ENCODE measurements at places on chromosomes 2 and 18. TPM values are rescaled to one million over a fixed set of nuclear protein-coding genes. Genes with fewer than 3 reads are reported as not detected.

DNA sequence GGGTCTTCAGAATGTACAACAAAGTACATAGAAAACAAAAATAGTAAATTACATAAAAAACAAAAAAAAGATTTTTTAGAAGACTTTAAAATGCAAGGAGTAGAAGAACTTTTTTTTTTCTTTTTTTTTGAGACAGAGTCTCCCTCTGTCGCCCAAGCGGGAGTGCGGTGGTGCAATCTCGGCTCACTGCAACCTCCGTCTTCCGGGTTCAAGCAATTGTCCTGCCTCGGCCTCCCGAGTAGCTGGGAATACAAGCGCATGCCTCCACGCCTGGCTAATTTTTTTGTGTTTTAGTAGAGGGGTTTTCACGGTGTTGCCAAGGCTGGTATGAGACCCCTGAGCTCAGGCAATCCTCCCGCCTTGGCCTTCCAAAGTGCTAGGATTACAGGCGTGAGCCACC, 104.5 kb upstream of the ZC3H15 start:
- H3K4me1 ChIP-seq: no peaks in the 10 kb centered on the region
- H3K36me3 ChIP-seq: peaks cover 8% of the 10 kb centered on the region
- H3K27ac ChIP-seq: no peak overlapping the region
- DNase-seq: no peak

Gene MBP
- 82.6 TPM for total RNA-seq

DNA sequence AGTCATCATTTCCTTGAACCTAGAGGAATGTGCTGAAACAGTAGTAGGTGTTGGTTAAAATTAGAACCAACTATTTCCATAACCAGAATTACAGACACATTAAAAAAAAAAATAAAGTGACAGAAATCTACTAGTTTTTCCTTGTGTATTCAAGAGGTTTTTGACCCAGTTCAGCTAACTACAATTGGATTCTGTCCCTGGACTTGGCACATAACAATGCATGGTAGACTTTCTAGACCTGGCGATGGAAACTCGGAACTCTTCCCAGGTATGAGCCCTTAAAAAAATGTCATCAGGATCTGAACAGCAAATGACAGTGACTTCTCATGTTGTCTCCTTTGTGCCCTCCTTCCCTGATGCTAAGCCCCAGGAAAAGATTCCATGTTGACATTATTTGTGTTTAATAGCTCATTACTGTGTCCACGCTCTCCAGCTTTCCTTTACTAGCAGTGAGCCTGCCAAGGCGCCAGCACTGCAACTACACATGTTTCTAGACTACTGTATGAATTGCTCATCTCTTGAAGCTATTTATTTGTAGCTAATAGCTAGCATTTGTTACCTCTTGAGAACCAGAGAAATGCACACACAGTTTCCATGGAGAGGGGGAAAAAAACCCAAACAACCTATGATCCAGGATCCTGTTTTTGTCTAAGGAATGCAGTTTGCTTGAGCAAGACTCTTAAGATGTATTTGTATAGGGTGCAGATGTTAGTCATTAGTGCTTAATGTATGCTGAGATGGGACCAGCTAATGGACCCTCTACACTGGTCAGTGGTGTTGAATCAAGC, 148.5 kb downstream of the FMNL2 start:
- H3K27ac ChIP-seq: no peak overlapping the region
- no peak overlapping the region for H3K4me3 ChIP-seq
- no peaks in the 10 kb centered on the region for H3K36me3 ChIP-seq
- H3K27me3 ChIP-seq: peaks cover 5% of the 10 kb centered on the region

- no peak overlapping the region for H3K27ac ChIP-seq
- H3K4me3 ChIP-seq: no peak overlapping the region
- no peaks in the 10 kb centered on the region for H3K36me3 ChIP-seq
- peaks cover 5% of the 10 kb centered on the region for H3K4me1 ChIP-seq
These were observed 678.3 kb downstream of the CBLN2 start for GRCh38 chr18:71865888-71866287.

DNA sequence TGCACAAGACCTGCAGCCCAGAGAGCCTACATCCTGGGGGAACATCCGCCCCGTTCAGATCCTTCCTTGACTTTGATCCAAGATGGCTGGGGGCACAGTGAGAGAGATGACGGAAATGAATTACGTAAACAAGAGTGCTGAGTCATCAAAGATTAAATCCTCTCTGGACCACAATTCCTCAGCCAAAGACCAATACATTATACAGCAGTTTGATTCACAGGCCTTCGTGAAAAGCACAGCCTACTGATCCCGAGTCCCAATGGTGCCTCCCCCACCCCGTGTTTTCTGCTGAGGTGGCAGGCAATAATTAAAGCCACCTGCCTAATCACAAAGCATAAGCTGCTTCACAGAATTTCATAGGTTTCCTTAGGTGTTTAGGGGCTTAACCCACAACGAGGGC, 43.0 kb downstream of the MYO5B start:
- no peaks in the 10 kb centered on the region for H3K4me1 ChIP-seq
- DNase-seq: no peak
- H3K4me3 ChIP-seq: no peak overlapping the region
- H3K27me3 ChIP-seq: no peaks in the 10 kb centered on the region

DNA sequence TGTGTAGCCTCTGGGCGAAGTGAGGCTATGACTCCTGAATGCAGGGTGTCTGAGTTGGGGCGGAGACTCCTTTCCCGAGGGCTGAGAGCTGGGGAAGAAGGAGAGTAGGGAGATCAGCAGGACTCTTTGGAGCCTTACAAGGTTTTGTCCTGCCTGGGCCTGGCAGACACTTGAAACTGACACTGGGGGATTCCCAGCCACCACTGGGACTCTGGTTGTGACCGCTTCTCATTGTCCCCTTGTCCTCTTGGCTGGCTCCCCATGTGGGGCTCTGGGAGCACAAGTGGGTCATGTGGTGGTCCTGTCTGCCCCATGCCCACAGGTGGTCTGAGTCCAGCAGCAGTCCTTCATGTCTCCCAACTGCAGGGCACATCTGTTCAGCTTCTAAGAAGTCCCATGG, 78.2 kb upstream of the MGAT4A start:
- DNase-seq: no peak
- H3K36me3 ChIP-seq: no peaks in the 10 kb centered on the region
- peaks cover 43% of the 10 kb centered on the region for H3K4me1 ChIP-seq
- no peak overlapping the region for H3K4me3 ChIP-seq
- H3K27me3 ChIP-seq: peaks cover 3% of the 10 kb centered on the region
- no peak overlapping the region for H3K27ac ChIP-seq

Gene SPHKAP
- total RNA-seq: 0.71 TPM

Gene CPSF3
- total RNA-seq: 33.3 TPM

DNA sequence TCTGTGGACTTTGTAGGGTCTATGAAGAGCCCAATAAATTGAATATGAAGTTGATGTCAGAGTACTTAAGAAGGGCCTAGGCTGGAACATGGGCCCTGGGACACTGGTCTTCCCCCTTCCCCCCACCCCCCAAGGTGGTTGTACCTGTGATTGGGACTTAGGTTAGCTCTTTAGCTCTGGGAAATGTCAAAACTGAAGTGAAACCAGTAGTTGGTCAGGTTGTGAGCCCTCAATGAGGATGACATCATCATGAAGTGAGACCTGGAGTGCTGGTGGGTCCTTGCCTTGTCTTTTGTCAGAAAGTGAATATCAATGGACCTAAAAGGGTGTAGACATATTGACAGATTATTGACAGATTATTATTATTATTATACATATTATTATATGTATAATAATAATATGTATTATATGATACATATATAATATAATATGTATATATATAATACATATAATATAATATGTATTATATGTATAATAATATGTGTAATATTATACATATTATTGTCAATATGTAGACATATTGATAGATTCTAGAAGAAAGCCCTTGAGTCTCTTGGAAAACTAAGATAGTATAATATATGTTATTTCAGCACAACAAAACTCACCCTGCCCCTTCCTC, 5.4 kb downstream of the MARS2 start:
- H3K36me3 ChIP-seq: no peaks in the 10 kb centered on the region
- H3K4me1 ChIP-seq: peaks cover 5% of the 10 kb centered on the region
- peaks cover 2% of the 10 kb centered on the region for H3K27me3 ChIP-seq

Gene ARHGAP15
- total RNA-seq: not detected

Gene CGREF1
- total RNA-seq: 1.3 TPM

Gene NAT8
- not detected for total RNA-seq

- H3K27me3 ChIP-seq: no peaks in the 10 kb centered on the region
- H3K4me3 ChIP-seq: no peak overlapping the region
- H3K4me1 ChIP-seq: no peaks in the 10 kb centered on the region
- DNase-seq: no peak
These were observed 267.9 kb downstream of the SOX11 start for GRCh38 chr2:5959836-5960820.

DNA sequence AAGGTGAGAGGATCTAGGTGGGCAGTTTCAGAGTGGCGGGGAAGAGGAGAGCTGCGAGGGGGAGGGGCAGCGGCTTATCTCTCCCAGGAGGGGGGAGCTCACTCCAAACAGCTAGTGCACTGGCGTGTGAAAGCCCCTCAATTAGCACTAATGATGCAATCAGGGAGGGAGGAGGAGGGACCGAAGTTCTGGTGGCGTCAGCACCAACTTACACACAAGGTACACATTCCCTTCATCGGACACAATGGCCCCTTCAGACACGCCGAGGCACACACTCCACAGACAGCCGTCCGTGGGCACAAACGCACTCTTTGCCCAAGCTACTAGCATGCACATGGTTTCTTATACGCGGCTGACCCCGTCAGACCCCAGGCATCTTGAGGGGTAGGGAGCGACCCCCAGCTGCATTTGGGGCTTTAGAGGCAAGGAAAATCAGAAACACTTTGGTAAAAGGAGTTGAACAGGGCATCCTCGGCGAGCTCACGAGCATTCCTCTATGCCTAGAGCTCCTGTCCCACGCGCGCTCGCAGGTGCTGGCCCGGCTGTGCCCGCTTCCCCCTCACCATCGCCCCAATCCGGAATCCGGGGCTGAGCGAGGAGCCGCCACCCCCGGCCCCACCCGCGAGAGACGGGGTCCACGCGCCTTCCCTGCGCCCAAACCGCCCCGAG, 868 bp upstream of the PKDCC start:
- peaks cover 43% of the 10 kb centered on the region for H3K27me3 ChIP-seq
- DNase-seq: peak; percentile 86
- H3K4me3 ChIP-seq: peak overlapping the region; percentile 93

Gene ACVR1C
- total RNA-seq: 0.59 TPM

Gene MERTK
- 2.3 TPM for total RNA-seq

DNA sequence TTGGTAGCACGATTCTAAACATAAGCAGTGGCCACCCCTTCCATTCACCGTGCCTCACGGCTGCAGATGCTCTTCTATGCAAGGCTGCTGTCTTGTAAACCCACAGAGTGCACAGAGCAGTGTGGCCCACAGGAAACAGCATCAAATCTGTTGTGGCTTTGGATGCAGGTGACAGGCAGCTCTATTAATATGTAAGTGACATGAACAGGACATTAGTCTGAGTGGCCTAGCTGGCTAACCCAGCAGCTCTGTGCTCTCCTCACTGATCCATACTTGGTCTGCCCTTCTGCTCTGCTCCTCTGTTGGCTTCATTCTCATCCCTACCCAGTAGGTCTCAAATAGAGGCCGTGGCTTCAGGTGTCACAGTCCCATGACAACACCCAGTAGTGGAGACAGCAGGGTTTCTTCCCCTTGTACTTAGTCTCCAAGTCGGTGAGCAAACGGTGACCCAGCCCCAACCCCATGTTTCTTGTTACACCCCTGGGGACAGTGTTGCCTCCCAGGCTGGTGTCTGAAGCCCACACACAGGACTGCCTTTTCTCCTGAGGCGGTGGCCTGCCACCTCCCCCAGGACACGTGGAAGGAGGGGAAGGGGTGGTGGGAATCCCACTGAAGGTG, 5.8 kb downstream of the SH3RF3 start:
- H3K27me3 ChIP-seq: peaks cover 11% of the 10 kb centered on the region
- H3K4me1 ChIP-seq: peaks cover 18% of the 10 kb centered on the region
- DNase-seq: no peak
- no peaks in the 10 kb centered on the region for H3K36me3 ChIP-seq
- H3K27ac ChIP-seq: no peak overlapping the region
- H3K4me3 ChIP-seq: no peak overlapping the region

GRCh38 chr2:239312741-239313667, 87.8 kb downstream of the HDAC4 start:
- H3K4me3 ChIP-seq: no peak overlapping the region
- H3K4me1 ChIP-seq: peaks cover 53% of the 10 kb centered on the region
- peaks cover 15% of the 10 kb centered on the region for H3K36me3 ChIP-seq
- H3K27me3 ChIP-seq: peaks cover 8% of the 10 kb centered on the region
- DNase-seq: no peak

GRCh38 chr2:38886063-38886462, 3.6 kb upstream of the ARHGEF33 start:
- no peaks in the 10 kb centered on the region for H3K36me3 ChIP-seq
- H3K4me1 ChIP-seq: no peaks in the 10 kb centered on the region
- H3K4me3 ChIP-seq: no peak overlapping the region
- no peak overlapping the region for H3K27ac ChIP-seq
- no peak for DNase-seq

Gene CCDC148
- total RNA-seq: 1.8 TPM

Gene EFHD1
- 0.71 TPM for total RNA-seq

Gene HOXD3
- total RNA-seq: not detected

DNA sequence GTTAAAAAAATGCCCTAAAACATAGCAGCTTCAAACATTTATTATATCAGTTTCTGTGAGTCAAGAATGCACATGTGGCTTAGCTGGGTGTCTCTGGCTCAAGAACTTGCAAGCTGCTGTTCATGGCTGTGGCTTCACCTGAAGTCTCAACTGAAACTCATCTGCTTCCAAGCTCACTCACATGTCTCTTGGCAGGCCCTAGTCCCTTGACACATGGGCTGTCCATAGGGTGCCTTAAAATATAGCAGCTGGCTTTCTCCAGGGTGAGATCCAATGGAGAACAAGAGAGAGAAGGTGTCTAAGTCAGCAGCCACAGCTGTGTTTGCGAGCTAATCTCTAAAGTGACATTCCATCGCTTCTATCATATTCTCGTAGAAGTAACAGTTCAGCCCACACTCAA, 152.8 kb downstream of the DSEL start:
- no peak overlapping the region for H3K4me3 ChIP-seq
- peaks cover 1% of the 10 kb centered on the region for H3K27me3 ChIP-seq
- H3K4me1 ChIP-seq: peaks cover 10% of the 10 kb centered on the region
- no peaks in the 10 kb centered on the region for H3K36me3 ChIP-seq
- no peak overlapping the region for H3K27ac ChIP-seq

DNA sequence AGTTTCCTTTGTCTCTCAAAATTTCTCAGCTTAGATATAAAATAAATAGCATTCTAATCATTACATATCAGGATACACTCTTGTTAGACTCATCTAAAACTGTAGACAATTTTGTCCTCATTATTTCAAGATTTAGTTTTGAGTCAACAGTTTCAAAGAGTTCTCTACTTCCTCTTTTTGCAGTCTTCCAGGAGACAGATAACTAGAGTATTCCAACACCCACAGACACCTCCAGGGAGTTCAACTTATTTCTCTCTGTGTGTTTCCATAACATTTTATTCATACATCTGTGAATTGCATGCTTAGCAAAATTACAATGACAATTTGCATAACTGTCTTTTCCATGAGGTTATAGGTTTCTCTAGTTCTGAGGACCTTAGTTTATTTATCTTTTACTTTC, 166.6 kb upstream of the HNMT start:
- H3K4me3 ChIP-seq: no peak overlapping the region
- H3K4me1 ChIP-seq: no peaks in the 10 kb centered on the region
- H3K27me3 ChIP-seq: no peaks in the 10 kb centered on the region
- no peak overlapping the region for H3K27ac ChIP-seq
- no peak for DNase-seq

GRCh38 chr2:211437396-211437795, 881.0 kb downstream of the CPS1 start:
- no peak overlapping the region for H3K27ac ChIP-seq
- no peak overlapping the region for H3K4me3 ChIP-seq
- H3K4me1 ChIP-seq: peaks cover 3% of the 10 kb centered on the region
- H3K36me3 ChIP-seq: no peaks in the 10 kb centered on the region

- H3K4me1 ChIP-seq: peaks cover 22% of the 10 kb centered on the region
- H3K27me3 ChIP-seq: peaks cover 1% of the 10 kb centered on the region
- no peak overlapping the region for H3K27ac ChIP-seq
- DNase-seq: no peak
- no peak overlapping the region for H3K4me3 ChIP-seq
- H3K36me3 ChIP-seq: peaks cover 14% of the 10 kb centered on the region
These were observed 93.8 kb downstream of the PRKCE start for GRCh38 chr2:45745231-45745630.
